ENCODE measurements at places on chromosomes 1 and 21.

DNA sequence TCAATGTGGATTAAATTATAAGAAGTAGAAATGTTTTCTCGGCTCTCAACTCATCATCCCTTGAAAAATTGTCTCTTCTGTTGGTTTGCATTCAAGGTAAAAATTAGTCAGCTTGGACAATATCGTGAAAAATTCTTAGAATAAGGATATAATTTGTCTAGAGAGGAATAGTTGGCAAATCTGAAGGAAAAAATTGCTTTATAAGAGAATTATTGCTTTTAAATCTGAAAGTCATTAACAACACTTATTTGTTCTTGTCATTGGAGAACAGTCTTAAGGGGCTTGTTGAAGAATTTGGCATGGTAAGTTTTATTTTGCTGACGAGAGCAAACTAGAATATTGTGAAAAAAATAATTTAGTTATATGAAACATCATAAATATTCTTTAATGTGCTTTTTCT lies 26.4 kb downstream of the ANGPTL1 start:
- DNase-seq = no peak

DNA sequence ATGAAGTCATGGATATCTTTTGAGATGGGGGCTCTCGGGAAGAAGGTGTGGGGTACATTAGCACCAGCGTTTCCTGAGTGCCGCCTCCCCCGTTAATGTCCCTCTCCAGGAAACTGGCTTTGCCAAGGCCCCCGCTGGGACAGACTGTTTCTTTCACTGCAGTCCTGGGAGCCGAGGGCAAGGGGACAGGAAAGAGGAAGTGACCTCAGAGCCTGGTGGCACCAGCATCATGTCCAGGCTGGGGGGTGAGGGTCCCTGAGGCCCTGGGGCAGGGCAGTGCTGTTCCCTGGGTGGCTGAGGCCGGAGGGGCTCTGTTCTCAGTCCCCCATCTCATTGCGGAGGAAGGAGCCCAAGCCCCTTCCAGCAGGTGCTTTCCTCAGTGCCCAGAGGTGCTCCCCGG lies 5.8 kb downstream of the PFKL start:
- DNase-seq = no peak

- no peak for DNase-seq
These were observed 4.3 kb downstream of the TRABD2B start for GRCh38 chr1:47992720-47993415.

DNA sequence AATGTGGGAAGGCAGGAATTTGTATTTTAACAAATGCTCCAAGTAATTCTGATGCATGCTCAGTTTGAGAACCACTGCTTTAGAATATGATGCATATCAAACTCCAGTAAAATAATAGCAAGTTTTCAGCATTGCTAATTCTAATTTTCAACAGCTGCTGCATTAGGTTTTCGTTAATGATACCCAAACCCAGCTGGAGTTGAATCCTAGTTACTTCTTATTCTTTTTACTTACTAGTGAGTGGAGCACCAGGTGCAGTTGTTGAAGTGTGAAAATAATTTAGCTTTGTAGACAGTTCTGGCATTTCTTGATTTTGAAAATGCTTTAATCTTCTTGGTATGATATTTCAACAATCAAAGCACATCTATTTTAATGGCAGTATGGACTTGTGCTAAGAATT lies 138.5 kb downstream of the HS2ST1 start:
- DNase-seq = no peak

GRCh38 chr1:151003180-151003579 lies 3.5 kb downstream of the MINDY1 start:
- no peak for DNase-seq

DNA sequence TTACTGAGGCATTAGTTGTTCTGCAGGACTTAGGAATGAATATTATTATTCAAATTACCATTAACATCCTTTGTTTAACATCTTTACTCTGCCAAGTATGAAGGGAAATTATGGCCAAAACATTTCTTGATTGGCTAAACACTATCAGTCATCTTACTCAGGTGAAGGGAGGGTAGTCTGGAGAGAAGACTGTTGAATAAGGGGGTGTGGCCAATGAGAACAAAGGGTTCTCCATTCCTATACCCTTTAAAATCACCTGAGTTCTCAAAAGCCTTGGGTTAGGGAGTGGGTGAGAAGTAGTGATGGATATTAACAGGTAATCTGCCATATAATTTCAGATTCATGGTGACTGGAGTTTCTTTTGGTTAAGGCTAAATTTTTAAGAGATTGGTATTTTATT lies 19.3 kb downstream of the CRYZL1 start:
- DNase-seq = no peak

- no peak for DNase-seq
These were observed 6.7 kb upstream of the PINK1 start for GRCh38 chr1:20626524-20626923.

DNA sequence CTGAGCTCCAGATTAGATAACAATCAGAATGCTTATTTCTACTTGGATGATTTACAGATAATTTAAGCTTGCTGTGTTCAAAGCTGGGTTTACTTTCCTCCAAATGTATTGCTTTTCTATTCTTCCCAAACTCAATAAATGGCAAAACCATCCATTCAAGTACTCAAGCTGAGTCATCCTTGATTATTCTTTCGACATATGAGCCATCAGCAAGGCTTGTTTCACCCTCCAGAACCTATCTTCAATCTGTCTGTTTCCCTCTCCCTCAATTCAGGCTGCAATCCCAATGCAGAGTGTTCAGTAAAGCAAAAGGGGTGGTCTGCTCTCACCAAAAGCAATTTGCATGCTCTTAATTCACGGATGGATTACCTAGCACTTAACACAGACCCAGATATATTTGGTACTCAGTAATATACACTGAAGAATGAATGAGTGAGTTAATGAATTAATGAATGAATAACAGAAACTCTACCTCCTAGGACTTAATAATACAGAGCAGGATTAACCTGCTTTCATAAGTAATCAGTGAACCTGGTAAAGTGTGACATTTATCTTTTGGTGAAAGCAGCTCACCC lies 41.9 kb downstream of the DDR2 start:
- no peak for DNase-seq

DNA sequence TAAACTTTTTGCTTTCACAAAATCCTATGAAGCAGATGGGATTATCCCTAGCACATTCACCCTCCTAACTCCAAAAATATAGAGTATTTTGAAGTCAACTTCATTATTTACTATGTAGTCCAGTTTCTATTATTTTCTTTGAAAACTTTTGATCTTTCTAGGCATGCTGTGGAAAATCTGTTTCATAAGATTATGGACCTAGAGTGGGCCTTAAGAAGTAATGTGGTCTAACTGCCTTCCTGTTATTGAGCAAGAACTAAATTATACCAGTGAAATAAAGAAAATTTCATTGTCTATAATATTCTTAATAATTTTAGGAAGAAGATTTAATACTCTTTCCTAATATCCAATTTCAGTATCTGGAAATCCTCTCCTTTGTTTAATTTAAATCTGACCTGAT lies 58.1 kb downstream of the PRKACB start:
- DNase-seq = no peak

DNA sequence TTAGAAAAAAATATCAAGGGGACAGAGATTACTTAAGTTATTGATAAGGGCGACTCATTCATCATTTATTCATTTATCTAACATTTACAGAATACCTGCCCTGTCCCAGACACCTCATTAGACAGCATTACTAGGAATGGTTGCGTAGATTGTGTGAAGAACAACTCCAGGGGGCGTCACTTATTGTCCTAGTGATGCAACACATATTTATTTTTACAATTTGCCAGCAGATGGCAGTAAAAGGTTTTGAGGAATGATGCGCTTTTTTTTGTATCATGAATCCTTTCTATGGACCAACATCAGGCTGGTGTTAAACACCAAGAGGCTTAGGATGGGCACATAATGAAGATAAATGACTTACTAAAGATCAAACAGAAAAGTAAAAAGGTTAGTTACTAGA lies 5.5 kb downstream of the NCAM2 start:
- DNase-seq = no peak

GRCh38 chr1:8714173-8714572 lies 103.3 kb downstream of the RERE start:
- DNase-seq = no peak

GRCh38 chr21:22754746-22755145 lies 1756.5 kb downstream of the NCAM2 start:
- DNase-seq = no peak

DNA sequence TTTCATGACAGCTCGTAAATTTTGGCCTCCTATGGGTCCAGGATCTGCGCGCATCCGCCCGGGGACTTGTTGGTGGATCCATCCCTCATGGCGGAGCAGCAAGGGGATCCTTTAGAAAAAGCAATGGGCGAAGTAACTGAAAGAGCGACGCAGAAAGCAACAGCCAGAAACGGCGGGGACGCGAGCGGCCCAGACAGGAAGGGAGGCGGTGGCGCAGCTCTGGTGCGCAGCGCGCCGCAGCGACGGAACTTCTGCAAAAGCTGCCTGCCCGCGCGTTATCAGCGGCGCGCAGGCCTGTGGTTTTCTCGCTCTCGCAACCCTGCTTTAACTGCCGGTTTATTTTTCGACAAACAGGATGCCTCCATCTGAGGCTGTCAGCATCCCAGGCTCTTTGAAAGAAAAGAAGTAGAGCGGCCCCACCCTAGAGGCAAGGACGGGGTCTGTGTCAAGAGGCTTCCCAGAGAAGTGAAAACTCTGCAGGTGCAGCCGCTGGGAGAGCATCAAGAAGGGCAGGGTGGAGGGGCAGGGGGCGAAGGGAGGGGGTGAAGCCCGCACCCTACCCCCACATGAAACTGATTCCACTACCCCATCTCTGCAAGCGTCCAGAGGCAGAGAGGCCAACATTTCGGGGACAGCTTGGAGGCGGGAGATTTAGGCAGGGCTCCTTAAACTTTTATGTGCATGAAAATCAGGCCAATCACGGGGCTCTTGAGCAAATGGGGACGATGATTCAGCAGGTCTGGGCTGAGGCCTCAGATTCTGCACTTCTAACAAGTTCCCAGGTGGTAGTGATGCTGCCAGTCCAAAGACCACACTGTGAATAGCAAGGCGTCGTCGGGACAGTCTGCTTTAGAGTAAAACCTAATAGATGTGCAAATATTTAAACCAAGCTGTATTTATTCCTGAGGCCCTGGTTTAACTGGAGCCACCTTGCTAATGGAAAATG lies 22.2 kb downstream of the RUNX1 start:
- no peak for DNase-seq

- peak; percentile 77 for DNase-seq
These were observed at the start of gene TAGLN2 for GRCh38 chr1:159924791-159925718. Gene TAGLN2 (minus strand): TSS chr1:159925507. CDS start chr1:159920509, 4,998 bp downstream.

- DNase-seq = no peak
These were observed 58.7 kb downstream of the LGR6 start for GRCh38 chr1:202252271-202252670.

GRCh38 chr1:38667626-38668025 lies 191.9 kb downstream of the RRAGC start:
- DNase-seq = no peak

DNA sequence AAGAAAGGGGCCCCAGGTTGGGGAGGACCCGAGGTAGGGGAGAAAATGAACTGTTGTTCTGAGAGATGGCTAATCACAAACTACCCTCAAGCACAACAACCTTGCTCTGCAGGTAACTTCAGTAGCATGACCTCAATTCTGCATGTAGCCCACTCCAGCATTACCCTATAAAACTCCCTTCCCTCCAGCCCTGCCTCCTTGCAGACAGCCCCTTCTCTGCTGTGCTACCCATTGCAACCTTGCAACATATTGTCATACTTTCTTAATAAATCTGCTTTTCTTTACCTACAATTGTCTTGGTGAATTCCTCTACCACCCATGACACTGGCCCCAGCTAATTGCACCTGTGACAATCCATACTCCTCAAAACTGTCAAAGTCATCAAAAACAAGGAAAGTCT lies 428.9 kb downstream of the MATN1 start:
- DNase-seq = no peak

GRCh38 chr1:227759341-227760300 lies 24.4 kb downstream of the SNAP47 start:
- peak; percentile 82 for DNase-seq

GRCh38 chr1:33088119-33088906 lies 7.4 kb downstream of the AZIN2 start:
- no peak for DNase-seq

DNA sequence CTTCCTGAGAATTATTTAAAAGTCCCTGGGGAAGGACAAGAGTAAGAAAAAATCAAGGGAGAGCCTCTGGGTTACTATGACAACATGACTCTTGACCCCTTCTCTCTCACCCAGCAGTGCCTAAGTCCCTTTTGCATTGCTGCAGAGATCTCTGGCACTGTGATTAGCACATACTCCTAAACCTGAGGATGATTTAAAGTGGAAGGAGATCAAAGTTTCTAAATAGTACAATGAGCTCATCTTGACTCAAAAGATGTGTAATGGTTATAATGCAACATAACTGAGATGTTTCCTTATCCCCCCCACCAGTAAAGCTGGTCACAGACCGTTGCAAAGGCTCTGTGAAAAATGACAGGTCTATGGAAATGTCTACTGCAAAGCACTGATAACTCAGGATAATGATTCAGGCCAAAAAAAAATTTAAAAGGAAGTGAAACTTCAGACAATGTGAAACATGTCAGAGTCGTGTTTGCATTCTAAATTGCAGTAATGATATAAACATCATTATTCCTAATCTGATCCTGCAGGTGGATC lies 519.2 kb downstream of the KIF26B start:
- no peak for DNase-seq

DNA sequence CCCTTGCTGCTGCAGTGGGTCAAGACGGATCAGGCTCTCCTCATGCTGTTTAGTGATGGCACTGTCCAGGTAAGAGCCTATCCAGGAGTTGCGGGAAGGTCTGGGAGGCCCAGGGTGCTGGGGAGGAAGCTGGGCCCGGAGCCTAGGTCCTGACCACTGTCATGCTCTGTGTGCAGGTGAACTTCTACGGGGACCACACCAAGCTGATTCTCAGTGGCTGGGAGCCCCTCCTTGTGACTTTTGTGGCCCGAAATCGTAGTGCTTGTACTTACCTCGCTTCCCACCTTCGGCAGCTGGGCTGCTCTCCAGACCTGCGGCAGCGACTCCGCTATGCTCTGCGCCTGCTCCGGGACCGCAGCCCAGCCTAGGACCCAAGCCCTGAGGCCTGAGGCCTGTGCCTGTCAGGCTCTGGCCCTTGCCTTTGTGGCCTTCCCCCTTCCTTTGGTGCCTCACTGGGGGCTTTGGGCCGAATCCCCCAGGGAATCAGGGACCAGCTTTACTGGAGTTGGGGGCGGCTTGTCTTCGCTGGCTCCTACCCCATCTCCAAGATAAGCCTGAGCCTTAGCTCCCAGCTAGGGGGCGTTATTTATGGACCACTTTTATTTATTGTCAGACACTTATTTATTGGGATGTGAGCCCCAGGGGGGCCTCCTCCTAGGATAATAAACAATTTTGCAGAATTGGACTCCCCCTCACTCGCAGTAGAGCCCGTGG lies 1.7 kb downstream of the DYNLT4 start:
- no peak for DNase-seq

- no peak for DNase-seq
These were observed 190.5 kb downstream of the PTPRU start for GRCh38 chr1:29426701-29427279.

DNA sequence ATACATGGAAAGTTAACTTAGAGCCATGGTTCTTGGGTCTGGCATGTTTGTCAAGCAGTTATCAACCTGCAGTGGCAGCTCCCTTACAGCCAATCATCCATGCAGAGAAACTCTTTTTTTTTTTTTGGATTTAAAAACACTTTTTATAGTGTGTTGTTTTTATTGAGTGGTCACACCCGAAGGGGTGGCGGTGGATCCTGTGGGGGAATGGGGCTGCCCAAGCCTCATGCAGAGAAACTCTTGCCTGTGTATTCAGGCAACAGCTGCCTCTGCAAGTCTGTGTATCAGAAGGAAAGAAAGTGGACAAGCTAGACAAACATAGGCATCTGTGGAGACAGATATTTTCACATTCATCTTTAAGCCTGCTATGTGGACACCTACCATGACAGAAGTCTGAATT lies 104.8 kb downstream of the GLUL start:
- no peak for DNase-seq

- DNase-seq = no peak
These were observed 55.2 kb downstream of the RNF220 start for GRCh38 chr1:44460107-44460882.

All from HS-27A (cell line).